ENCODE measurements at places on chromosomes 1 and 21.

DNA sequence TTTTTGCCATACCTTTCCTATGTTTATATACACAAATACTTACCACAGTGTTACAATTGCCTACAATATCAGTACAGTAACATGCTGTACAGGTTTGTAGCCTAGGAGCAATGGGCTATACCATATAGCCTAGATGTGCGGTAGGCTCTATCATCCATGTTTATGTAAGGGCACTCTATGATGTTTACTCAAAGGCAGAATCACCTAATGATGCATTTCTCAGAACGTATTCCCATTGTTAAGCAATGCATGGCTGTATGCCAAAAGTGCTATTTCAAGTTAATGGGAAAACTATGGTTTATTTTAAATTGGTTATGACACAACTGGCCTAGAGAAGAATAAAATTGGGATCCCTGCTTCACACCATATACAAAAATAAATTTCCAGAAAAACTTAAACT lies 36.9 kb upstream of the DISP1 start:
- no peak for DNase-seq

- no peak for DNase-seq
These were observed 168.0 kb upstream of the NR5A2 start for GRCh38 chr1:199859491-199859933.

- DNase-seq, result no peak
These were observed 139.4 kb downstream of the VPS13D start for GRCh38 chr1:12369258-12369657.

DNA sequence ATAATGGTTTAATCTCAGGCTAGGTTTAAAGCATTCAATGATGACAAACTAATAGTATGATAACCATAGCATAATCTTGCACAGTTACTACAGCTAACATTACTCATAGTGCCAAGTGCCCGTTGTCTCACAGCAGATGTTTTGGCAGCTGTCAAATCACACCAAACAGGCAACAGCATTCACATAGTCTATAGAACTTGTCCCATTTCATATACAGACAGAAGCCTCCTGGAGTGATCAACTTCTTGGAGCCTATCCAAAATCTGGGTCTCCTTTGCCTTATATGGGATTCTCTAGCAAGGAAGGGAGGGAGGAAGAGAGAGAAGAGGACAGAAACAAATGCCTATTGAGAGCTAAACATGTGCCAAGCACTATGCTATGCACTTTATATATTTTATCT lies 250.6 kb upstream of the ZP4 start:
- DNase-seq, result no peak

GRCh38 chr1:231991231-231991630 lies 364.6 kb downstream of the DISC1 start:
- DNase-seq, result no peak

DNA sequence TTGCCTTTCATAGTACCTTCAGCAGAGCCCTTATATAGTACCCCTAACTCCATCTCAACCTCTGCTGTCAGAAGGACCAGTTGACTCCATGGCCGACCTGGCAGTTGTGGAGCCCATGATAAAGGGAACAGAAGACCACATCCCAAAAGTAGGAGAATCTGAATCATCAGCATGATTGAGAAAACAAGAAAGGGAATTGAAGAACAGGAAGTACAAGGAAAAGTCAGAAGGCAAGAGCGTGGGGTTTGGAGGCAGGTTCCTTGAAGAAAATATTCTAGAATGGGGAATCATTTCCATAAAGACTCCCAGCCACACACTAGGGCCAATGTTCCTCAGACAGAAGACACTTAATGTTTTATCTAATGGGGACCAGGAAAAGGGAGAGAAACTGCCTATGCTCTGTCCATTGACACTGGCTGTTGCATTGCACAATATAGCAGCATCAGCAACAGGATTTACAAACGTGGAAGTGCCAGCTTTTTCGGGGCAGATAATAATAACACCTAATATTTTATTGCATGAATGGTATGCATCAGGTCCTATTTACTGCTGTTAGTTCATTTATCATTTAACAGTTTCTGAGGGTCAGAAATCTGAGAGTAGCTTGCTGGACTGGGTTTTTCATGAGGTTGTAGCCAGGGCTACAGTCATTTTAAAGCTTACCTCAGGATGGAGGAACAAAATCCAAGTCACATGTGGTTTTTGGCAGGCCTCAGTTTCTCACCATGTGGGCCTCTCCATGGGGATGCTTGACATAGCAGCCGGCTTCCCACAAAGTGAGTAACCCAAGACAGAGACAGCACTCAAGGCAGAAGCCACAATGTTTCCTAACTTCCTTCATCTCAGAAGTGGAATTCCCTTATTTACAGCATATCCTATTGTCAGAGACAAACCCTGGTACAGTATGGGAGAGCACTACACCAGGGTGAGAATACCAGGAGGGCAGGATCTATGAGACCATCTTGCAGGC lies 483.4 kb downstream of the PLPP3 start:
- DNase-seq, result no peak

DNA sequence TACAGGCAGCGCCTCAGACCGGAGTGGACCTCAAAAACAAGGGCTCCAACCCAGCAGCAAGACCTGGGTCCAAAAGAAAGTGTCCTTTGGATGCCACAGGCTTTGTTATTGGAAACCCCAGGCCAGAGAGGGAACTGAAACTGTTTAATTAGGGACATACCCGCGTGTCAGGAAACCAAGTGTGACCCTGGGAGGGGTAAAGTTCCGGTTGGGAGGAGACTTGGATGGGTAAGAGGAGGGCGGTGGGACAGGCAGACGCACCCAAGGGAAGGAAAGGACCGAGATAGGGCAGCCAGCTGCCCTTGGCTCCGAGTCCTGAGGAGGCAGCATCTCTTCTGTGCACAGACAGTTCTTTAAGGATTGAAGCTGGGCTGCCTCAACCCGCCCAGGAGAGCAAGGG lies 71.4 kb downstream of the CDC7 start:
- DNase-seq, result no peak

GRCh38 chr1:77511440-77511840 lies 171.0 kb downstream of the ZZZ3 start:
- no peak for DNase-seq

DNA sequence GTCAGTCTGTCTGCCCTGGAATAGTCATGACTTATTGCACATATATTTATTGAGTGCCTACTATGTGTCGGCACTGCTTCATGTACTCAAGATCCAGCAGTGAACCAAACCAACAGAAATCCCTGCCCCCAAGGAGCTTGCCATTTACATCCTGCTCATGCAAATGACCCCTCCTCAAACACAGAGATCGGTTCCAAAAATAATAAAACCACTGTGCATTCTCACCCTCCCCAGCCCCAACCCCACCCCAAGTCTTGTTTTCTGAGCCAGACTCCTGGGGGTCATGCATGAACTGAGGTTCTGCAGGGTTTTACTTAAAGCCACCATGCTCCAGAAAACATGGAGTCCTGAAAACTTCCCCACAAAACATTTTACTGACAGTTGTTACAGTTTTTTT lies 61.9 kb downstream of the KIAA0040 start:
- peak; percentile 19 for DNase-seq

GRCh38 chr1:53662169-53662568 lies 76.8 kb downstream of the GLIS1 start:
- no peak for DNase-seq

DNA sequence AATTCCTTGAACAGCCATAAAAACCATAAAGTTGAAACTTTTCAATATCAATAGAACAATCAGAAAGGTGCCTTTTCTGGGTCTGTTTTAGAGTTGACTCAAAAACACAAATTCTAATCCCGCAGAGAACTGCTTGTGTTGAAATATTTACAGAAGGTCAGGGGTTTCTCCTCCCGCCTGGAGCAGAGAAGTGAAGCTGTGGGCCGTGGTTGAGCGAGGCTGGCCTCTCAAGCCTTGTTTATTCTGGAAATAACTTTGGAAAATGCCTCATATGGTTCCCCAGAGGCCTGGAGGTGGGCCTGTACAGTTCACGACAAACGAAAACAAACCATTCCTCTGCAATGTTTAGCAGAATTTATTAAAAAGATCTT lies 90.8 kb upstream of the ERRFI1 start:
- DNase-seq, result peak; percentile 66
